ENCODE measurements at places on chromosomes 4 and X.
A peak's percentile ranks its signal among the peaks of the same experiment; 100 is the strongest.

DNA sequence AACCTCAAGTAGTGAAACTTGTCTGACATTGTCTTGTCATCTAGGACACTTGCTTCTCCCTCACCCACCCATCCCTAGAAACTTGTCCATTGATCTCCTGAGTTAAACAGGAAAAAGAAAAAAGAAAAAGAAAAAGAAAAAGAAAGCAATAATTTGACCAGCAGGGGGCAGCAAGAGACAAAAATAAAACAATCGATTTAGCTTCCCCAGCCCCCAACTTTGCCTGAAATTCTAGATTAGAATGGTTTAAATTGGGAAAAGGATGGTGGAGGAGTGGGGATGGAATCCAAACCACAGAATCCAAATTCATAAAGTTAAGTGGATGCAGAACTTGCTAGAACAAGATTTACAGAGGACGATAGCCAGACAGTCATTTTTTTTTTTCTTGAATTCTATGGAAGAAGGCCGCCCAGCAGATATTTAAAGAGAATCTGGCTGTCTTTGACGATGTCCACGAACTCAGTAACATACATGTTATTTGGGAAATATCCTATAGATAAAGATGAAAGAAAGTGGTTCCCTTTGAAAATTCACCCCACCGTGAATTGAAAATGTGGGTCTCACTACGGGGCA is 282.9 kb downstream of the USP46 start:
- no peak for DNase-seq

GRCh38 chrX:68847172-68847571 is 18.4 kb downstream of the EFNB1 start:
- no peak for DNase-seq

- no peak for DNase-seq
Measured at GRCh38 chr4:14592950-14593349, 409.3 kb upstream of the CPEB2 start.

GRCh38 chr4:141240259-141240658 is 19.6 kb downstream of the ZNF330 start:
- DNase-seq, result no peak

DNA sequence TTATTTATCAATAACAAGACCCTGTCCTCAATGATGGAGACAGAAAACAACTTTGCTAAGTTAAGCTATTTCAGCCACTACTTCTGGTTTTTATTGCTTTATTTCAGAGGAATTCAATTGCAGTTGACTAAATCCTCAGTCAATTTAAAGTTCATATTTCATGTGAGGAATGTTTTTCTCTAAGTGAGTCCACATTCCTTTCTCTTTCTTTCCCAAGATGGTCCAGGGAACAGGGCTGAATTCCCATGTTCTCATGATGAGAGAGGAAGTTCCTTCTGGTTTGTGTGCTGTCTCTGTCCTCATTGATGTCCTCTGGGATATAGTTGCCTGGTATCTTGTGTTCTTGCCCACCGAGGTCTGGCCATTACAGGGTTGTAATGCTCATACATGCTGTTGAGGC is 117.2 kb downstream of the SLIT2 start:
- DNase-seq, result no peak

DNA sequence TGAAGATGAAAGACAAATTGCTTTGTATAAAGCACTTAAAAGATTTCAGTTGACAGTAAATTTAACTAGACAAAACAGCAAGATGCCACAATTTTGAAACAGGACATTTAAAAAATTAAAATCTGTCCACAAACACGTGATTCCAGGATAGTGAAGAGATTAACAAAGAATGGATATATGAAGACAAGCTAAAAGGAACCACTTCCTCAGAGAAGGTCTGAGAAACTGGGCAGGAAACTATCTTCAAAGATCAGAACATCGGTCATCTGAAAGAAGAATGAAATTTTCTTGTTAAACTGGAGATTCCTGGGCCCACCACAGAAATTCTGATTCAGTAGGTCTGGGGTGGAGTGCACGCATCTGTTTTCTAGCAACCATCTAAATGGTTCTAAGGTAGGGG is 1.4 kb downstream of the RWDD4 start:
- DNase-seq, result no peak

DNA sequence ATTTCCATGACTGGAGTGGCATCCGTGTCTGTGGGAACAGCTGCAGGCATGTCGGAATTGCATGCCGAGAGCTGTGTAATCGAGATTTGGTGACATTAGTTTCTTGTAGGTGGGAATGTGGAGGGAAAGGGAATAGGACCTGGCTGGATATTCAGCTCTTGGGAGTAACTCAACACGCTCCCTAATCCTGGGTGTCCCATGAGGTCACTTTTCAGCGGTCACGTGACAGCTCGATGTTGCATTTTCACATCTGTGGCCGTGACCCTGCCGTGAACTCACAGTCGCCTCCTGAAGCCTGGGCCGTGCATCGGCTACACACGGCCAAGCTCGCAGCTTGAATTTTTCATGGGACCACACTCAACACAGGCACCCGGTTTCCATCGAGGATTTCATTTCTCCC is 25.8 kb upstream of the PSAPL1 start:
- DNase-seq, result no peak

DNA sequence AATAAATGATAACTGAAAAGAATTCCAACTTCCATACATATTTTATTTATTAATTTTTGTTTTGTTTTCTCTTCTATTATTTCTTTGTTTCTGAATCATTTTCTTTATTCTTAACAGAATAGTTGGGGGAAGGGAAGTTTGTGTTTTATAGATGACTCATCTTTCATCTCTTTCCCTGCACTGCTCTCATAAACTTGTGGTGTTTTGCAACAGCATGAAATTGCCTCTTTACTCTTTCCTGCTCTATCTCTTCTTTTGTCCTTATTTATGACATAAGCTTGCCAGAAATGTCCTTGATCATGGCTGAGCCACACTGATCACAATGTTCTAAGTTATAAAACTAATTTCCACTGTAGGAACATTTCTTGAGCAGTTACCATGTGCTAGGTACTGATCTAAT is 22.3 kb downstream of the QRFPR start:
- no peak for DNase-seq

DNA sequence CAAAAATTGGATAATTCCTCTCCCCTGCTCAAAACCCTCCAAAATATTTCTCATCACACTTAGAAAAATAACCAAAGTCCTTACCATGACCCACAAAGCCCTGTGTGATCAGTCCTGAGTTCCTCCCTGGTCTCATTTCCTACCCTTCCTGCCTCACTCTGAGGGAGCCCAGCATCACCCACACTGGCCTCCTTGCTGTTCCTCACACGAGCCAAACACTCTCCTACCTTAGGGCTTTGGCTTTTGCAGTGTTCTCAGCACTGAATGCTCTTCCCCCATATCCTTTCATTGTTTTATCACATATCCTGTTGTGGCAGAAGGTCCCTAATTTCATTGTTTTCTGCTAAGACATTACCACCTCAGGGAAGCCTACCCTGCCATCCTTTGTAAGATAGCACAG is 12.2 kb downstream of the MGAT4D start:
- DNase-seq, result no peak

GRCh38 chr4:185039508-185040273 is 21.4 kb downstream of the HELT start:
- peak; percentile 4 for DNase-seq

DNA sequence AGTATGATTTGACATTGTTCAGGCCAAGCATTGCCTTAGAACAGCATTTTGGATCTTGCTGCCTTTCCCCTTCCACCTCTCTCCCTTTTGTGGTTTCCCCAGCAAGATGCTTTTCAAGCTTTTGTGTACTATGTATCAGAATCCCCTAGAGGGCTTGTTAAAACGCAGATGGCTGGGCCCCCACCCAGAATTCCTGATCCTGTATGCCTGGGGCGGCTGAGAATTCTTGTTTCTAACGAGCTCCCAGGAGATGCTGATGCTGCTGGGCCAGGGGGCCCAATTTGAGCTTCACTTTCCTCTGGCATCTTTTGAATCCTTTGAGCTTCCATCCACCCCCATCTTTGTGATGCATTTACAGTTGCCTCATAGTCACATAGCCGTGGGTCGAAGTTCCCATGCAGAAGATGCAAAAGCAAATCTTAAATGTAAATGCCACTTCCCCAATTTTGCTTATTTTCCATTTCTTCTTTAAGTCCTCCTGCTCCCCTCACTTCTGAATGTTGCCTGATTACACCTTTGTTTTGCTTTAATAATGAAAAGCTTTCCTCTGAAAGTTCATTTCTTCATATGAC is 18.5 kb downstream of the HCCS start:
- no peak for DNase-seq

DNA sequence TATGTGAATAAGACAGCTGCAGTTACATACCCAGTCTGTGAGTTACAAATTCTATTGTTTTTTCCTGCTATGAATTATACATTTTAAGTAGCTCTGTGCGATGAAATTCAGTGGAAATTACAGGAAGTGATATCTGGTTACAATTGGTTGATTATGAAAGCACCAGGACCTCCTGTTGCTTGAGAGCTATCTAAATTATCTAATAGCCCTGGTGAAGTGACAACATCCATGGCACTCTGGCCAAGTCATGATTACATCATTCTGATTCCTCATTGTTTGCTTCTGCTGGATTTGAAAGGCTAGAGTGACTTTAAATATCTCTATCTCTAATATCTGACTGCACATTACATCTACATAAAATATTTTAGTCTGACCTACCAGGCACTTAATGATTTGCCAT is 515.0 kb downstream of the CFAP47 start:
- no peak for DNase-seq

DNA sequence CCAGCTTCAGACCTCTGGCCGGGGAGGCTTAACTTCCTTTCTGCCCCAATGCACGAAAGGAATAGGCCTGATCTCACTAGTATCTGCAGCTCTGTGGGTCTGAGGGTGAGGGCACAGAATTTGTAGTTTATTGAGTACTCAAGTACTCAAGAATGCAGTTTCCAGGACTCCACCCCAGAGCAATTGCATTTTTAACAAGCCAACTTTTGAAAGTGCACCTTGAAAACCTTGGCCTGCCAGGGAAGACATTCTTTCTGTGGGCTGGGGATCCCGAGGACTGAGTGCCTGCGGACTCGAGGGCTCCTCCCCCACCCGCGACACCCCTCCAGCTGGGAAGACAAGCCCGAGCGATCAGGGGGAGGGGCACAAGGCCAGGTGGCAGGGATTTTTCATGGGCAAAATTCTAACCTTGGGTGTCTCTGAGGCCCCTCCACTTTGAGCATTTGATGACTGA is 22.4 kb downstream of the RS1 start:
- DNase-seq, result no peak

Measured in stimulated activated CD8-positive, alpha-beta memory T cell treated with anti-CD3 and anti-CD28 coated beads, Interleukin-2, amount 100 ng/mL, for 1 hour (primary cell).